ENCODE measurements at places on chromosomes 12 and 14.

- no peak for DNase-seq
These were observed 33.0 kb upstream of the TSPAN9 start for GRCh38 chr12:3044141-3044630.

DNA sequence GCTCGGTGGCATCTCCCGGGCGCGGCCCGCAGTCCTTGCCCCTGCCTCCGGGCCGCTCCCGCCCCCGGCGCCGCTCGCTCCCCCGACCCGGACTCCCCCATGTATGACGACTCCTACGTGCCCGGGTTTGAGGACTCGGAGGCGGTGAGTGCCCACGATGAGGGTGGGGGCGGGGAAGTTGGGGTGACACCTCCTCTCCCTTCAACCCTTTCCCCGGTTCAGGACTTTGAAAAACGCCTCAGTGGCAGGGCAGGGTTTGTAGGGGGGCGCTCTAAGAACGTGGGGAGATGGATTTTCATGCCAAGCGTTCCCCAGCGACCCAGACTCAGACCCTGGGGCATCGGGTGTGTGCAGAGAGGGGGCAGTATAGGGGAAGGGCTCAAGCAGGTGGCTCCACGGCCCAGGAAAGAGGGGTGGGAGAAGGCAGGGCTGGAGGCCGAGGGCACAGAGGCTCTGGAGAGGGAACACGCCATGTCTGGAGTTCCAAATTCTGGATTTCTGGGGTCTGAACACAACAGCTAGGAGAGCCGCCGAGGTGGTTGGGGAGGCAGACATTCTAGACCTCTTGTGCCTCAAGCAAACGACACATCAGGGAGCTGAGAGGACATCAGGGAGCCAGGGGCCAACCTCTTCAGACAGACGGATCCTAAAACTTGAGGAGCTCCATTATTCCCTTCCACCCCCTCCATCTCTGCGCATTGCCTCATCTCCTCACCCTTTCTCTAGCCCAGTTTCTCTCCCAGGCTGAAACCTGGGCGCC, 715 bp downstream of the CACNB3 start:
- DNase-seq = no peak

GRCh38 chr12:105986779-105987684, 151.7 kb downstream of the NUAK1 start:
- DNase-seq = peak; percentile 24

GRCh38 chr14:100155049-100155621, 4.3 kb downstream of the DEGS2 start:
- no peak for DNase-seq

DNA sequence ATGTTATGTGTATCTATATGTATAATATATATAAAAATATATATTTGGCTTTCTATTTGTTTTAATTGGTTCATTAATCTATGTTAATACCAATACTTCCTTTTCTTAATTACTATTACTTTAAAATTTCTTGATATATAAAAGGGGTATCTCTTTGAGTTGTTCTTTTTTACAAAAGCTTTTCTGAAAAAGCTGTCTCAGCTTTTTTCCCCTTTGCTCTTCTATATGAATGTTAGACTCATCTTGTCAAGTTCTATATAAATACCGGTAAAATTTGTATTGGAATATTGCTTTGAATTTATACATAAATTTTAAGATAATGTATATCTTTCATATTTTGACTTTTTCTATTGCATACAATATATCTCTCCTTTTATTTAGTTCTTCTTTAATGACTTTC, 139.8 kb upstream of the FOXG1 start:
- no peak for DNase-seq

DNA sequence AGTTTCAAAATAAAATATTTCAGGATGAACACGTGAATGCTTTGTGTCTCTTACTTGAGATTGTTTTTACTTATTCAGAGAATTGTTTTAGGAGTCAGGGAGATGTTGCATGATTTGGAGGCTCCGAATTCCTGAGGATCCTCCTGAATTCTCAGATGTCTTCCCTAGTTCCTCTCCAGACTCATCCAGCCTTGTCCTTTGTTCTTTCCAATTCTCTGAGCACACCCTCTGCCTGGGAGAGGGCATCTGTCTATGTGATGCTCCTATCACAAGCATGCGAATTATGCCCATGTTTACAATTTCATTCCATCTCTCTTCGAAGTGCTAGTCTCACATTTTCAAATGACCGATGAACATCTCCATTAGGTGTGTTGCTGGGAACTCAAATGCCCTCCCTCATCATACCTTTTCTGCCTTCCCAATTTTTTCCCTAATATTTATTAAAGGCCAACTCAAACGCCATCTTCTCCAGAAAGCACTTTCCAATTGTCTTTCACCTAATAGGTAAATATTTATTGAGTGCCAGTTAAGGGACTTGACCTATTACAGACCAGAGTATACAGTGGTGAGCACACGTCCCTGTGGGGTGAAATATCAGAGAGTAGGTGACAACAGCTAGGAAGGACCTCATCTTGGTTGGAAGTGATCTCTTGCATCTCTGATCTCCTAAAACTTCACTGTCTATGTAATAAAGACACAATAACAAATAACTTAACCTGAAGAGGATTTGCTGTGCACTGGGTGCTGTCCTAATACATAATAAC, 64.4 kb downstream of the ARF6 start:
- DNase-seq = no peak

Data from M059J (cell line).